ENCODE measurements at places on chromosomes 13 and 19. TPM values are rescaled to one million over a fixed set of nuclear protein-coding genes. Genes with fewer than 3 reads are reported as not detected.

DNA sequence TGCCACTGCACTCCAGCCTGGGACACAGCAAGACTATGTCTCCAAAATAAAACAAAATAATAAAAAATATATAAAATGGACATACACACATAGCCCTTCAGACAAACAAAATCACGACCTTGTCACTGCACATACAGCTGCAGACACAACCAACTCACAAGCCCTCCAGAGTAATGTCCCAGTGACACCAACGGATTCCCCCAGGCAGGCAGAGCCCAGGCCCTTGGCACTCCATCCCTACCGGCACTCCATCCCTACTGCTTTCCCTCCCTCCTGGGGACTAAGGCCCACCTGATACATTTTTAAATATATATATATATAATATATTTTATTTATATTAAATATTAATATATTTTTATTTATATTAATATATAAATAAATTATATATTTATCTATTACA, 18.5 kb downstream of the ZNF101 start:
- DNase-seq: no peak
- no peaks in the 10 kb centered on the region for H3K36me3 ChIP-seq
- no peaks in the 10 kb centered on the region for H3K27me3 ChIP-seq
- no peak overlapping the region for H3K4me3 ChIP-seq

- H3K4me1 ChIP-seq: no peaks in the 10 kb centered on the region
- no peaks in the 10 kb centered on the region for H3K36me3 ChIP-seq
- no peak overlapping the region for H3K4me3 ChIP-seq
- no peaks in the 10 kb centered on the region for H3K27me3 ChIP-seq
These were observed 102.6 kb downstream of the DOCK9 start for GRCh38 chr13:98875146-98875729.

DNA sequence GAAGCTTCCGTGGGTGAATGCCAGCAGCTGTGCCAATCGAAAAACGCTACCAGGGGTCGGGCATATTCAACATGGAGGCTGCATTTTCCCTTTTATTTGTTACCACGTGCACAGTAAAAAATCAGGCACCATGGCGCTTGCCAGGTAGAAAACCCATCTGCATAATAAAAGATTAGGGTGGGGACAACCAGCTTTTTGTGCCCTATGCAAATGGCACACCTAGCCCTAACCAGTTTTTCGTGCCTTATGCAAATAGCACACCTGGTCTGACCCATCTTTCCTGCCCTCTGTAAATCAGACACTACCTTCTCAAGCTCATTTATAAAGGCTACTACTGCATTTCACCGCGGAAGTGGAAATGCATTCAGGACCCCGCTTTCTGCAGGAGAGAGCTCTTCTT, 62.1 kb upstream of the FREM2 start:
- H3K36me3 ChIP-seq: no peaks in the 10 kb centered on the region
- no peaks in the 10 kb centered on the region for H3K27me3 ChIP-seq
- H3K4me1 ChIP-seq: no peaks in the 10 kb centered on the region
- DNase-seq: no peak
- no peak overlapping the region for H3K4me3 ChIP-seq
- no peak overlapping the region for H3K27ac ChIP-seq

- no peaks in the 10 kb centered on the region for H3K4me1 ChIP-seq
- no peaks in the 10 kb centered on the region for H3K36me3 ChIP-seq
- DNase-seq: no peak
These were observed 15.1 kb downstream of the SMG9 start for GRCh38 chr19:43739439-43740235.

DNA sequence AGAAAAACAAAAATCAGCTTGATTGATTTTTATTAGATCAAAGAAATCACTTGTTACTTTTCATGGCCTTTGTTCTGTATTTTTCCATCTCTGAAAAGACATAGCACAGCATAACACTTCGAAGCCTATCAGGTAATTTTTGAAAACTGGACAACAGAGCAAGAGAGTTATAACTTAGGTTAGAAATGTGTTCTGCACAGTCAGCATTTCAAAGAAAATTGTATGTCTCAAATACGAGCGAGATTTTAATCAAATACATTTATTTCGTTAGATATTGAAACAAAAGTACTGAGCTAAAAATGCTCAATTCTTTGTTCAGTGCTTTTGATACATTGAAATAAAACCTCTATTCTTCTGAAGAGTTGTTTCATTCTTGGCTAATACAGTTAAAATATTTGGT, 144.1 kb upstream of the SLC10A2 start:
- no peaks in the 10 kb centered on the region for H3K4me1 ChIP-seq
- no peak for DNase-seq
- no peaks in the 10 kb centered on the region for H3K36me3 ChIP-seq
- no peak overlapping the region for H3K4me3 ChIP-seq
- H3K27ac ChIP-seq: no peak overlapping the region
- no peaks in the 10 kb centered on the region for H3K27me3 ChIP-seq

DNA sequence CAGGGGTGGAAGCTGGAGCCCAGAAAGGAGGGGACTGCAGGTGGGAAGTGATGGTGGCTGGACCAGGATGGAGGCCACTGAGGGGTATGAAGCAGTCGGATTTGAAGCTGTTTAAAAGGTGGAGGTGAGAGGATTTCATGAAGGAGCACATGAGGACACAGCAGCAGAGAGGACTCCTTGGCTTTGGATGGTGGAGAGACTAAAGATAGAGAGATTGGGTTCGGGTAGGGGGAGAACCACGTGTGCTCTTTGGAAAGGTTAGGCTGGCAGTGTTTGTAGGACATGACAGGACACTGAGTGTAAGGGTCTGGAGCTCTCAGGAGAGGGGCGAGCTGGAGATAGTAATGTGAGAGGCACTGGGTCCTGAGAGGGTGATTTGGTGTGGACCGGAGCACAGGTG, 8.8 kb downstream of the SNRPD2 start:
- no peak overlapping the region for H3K27ac ChIP-seq
- DNase-seq: no peak
- no peak overlapping the region for H3K4me3 ChIP-seq
- no peaks in the 10 kb centered on the region for H3K36me3 ChIP-seq
- H3K4me1 ChIP-seq: no peaks in the 10 kb centered on the region

GRCh38 chr19:2558543-2558942, 82.6 kb downstream of the GADD45B start:
- no peaks in the 10 kb centered on the region for H3K36me3 ChIP-seq
- H3K4me1 ChIP-seq: peaks cover 2% of the 10 kb centered on the region
- H3K4me3 ChIP-seq: no peak overlapping the region
- no peak for DNase-seq

DNA sequence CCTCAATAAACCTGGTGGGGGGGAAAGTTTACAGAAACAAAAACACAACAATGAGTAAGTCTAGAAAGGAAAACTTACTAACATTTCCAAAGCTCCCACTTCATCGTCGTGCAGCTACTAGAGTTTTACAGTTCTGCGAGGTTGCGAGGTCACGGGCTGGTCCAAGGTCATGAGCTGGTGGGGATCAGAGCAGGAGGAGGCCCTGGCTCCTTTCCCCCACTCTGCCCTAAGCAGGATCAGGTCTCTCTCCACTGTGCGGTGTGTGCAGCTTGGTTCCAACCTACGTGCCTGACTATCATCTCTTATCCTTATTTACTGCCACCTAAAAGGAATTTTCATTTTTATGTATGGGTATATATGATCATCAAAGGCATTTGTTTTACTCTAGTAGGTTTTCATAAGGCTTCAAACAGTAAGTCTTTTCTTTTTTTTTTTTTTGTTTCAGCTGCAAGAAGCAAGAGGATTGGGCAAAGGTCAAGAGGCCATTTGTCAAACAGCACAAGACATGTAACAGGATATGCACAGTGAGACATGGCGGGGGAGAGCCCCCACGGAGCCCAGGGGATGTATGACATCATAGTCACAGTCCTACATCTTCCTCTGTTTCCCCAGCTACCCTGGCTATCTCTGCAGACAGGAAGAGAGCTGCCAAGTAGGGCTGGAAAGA, 76.6 kb upstream of the POMP start:
- no peaks in the 10 kb centered on the region for H3K27me3 ChIP-seq
- H3K4me1 ChIP-seq: no peaks in the 10 kb centered on the region
- no peak overlapping the region for H3K27ac ChIP-seq
- no peaks in the 10 kb centered on the region for H3K36me3 ChIP-seq
- DNase-seq: no peak
- H3K4me3 ChIP-seq: no peak overlapping the region

DNA sequence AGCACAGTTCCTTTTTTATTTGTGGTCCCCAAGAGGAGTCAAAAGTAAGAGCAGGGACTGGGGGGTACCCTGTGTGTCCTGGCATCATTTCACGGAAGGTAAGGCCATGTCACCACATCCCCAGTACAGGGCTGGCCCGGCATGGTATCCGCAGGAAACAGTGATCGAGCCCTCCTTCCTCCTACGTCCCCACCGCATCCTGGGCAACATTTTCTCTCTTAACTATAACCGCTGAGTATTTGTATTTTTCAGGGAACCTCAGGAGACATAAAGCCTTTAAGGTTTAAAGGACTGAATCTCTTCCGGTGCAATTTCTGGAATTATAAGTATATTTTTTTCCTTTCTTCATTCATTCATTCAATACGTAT, 13.6 kb upstream of the LATS2 start:
- no peaks in the 10 kb centered on the region for H3K36me3 ChIP-seq
- no peak for DNase-seq
- H3K4me1 ChIP-seq: peaks cover 2% of the 10 kb centered on the region
- no peak overlapping the region for H3K27ac ChIP-seq
- peak overlapping the region; percentile 42 for H3K4me3 ChIP-seq
- H3K27me3 ChIP-seq: no peaks in the 10 kb centered on the region

DNA sequence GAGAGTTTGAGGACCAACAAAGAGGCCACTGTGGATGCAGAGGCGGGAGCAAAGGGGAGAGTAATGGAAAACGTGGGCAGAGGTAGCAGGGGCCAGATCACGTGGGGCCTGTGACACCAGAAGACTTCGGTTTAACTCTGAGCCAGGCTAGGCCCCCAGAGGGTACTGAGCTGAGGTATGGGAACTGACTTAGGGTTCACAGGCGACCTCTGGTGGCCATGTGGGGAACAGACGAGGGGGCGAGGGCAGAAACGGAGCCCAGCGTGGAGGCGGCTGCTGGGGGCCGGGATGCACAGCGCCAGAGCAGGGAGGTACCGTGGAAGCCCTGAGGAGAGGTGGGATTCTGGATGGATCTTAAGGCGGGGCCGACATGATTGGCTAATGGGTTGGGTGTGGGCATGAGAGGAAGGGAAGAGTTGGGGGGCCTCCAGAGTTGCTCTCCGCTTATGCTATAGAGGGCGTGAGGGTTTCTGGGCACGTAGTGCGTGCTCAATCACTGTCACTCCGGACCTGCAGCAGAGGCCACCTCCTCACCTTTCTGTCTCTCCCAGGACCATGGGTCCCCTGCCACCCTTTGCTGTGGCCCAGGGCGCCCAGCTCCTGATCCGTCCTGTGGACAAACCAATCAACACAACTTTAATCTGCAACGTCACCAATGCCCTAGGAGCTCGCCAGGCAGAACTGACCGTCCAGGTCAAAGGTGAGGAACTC, 13.7 kb downstream of the PVR start:
- H3K27ac ChIP-seq: no peak overlapping the region
- H3K27me3 ChIP-seq: no peaks in the 10 kb centered on the region
- H3K4me1 ChIP-seq: no peaks in the 10 kb centered on the region
- H3K36me3 ChIP-seq: no peaks in the 10 kb centered on the region
- no peak overlapping the region for H3K4me3 ChIP-seq

DNA sequence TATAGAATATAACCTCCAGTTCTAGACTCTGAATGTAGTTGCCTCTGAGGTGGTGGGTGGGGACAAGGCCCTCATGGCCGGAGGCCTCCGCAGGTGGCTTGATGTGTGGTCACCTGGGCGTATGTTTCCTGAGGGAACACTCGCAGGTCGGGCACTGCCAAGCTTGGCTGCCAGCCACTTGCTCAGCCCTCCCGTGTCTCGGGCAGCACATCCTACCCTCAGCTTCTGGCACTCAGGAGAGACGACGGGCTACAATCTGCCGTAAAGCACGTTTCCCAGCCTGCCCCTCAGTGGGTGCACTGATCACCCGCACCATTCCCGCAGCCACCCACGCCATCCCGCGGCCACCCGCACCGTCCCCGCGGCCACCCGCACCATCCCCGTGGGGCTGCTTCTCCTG, 15.2 kb downstream of the THOP1 start:
- H3K27ac ChIP-seq: no peak overlapping the region
- H3K4me3 ChIP-seq: no peak overlapping the region
- no peak for DNase-seq

GRCh38 chr19:33719366-33720154, 77.1 kb upstream of the KCTD15 start:
- H3K27me3 ChIP-seq: no peaks in the 10 kb centered on the region
- peaks cover 4% of the 10 kb centered on the region for H3K4me1 ChIP-seq
- no peak overlapping the region for H3K4me3 ChIP-seq
- no peak for DNase-seq

DNA sequence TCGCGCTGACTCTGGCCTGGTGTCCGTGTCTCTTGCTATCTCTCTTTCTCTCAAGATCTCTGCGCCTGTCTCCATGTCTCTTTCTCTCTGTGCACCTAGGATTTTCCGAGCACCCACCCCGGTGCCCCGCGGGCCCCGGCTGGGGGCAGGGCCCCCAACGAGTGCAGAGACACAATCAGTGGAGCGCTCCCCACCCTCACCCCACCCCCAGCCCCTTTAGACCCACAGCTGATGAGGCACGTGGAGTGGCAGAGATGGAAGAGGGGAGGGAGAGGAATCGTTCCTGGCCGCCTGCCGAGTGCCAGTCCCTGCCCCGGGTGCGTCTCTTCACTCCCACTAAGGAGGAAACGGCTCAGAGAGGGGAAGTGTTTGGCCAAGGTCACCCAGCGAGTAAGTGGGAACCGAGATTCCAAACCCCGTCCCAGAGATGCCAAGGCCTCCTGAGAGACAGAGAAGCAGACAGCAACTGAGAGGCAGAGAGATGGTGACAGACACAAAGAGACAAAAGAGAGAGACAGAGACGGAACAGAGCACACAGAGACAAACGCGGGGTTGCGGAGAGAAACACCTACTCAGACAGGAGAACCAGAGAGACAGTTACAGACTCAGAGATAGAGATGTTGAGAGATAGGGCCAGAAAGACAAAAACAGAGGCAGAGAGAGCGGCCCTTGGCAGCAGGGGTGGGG, 626 bp upstream of the BCL3 start:
- H3K27ac ChIP-seq: peak overlapping the region; percentile 85
- H3K36me3 ChIP-seq: no peaks in the 10 kb centered on the region
- H3K27me3 ChIP-seq: no peaks in the 10 kb centered on the region
- H3K4me1 ChIP-seq: peaks cover 19% of the 10 kb centered on the region
- DNase-seq: peak; percentile 76

DNA sequence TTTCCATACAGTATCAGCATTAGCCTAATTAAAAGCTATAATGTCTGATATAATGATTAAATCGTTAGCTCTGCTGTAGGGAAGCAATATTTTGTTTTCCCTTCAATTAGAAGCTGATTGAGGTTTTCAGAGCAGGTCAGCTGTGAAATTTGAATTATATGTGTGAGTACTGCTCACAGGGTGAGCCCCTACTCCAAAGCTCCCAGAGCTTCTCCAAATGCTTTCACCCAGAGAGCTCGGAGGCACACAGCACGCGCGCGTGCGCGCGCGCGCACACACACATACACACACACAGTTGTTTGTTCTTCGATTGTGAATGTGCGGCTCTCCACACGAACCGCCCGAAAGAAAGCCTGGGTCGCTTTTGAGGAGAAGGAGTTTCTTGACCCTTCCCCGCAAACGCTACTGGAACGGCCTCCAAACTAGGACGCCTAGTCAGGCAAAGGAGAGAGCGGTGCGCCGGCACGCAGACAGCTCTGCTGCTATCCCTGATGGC, 4.8 kb upstream of the SOX1 start:
- no peaks in the 10 kb centered on the region for H3K27me3 ChIP-seq
- no peaks in the 10 kb centered on the region for H3K36me3 ChIP-seq
- no peak overlapping the region for H3K27ac ChIP-seq
- H3K4me1 ChIP-seq: no peaks in the 10 kb centered on the region
- H3K4me3 ChIP-seq: no peak overlapping the region
- DNase-seq: no peak

Gene LRG1
- total RNA-seq: 7.6 TPM

Gene FBN3
- 0.08 TPM for total RNA-seq

Gene RNF225
- total RNA-seq: not detected

Gene TMPRSS9
- total RNA-seq: 0.41 TPM

Gene PCDH20
- total RNA-seq: not detected

Gene C19orf85
- not detected for total RNA-seq
